ENCODE measurements at places on chromosomes 2 and 18. TPM values are rescaled to one million over a fixed set of nuclear protein-coding genes. Genes with fewer than 3 reads are reported as not detected.

- no peak for DNase-seq
Measured at GRCh38 chr18:51687845-51688585, 490.5 kb upstream of the MEX3C start.

DNA sequence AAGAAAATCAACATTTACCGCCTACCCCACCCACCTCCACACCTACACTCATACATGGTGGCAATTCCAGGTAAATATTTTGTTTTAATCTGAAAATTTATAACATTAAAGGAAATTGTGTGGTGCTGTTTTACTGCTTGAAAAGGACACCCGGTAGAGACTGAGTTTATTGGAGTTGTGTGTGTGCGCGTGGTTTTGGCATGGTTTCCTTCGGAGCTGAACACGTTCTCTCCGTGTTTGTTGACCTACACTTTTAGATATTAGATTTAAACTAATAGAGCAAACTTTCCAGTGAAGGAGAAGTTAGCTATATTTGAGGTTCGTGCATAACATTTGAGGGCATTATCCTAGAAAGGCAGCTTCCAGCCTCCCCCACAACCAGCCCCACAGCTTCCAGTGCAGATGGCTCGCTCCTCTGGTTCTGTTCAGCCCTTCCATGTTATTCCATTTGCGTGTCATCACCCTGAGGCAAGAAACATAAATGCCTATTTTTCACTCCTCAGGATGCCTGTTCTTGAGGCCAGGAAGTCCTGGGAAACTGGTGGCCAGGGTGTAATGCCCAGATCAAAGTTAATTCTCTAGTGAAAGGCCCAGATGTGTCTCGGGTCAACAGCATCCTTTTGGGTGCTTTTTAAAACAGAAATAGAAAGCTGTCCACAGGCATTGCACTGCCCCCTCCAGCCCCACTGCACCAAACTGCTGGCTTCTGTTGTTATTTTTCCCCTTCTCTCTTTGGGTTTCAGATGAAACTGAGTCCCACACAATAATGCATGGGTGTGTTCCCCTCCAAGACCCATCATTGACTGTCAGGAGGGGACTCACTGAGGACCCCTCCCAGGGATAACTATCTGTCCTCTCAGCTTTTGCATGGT, 190.2 kb downstream of the SETBP1 start:
- DNase-seq, result no peak

- DNase-seq, result peak; percentile 53
Measured at GRCh38 chr2:176637486-176638166, 368.4 kb downstream of the MTX2 start.

GRCh38 chr2:109385506-109385905, 228.3 kb downstream of the SEPTIN10 start:
- DNase-seq, result no peak

DNA sequence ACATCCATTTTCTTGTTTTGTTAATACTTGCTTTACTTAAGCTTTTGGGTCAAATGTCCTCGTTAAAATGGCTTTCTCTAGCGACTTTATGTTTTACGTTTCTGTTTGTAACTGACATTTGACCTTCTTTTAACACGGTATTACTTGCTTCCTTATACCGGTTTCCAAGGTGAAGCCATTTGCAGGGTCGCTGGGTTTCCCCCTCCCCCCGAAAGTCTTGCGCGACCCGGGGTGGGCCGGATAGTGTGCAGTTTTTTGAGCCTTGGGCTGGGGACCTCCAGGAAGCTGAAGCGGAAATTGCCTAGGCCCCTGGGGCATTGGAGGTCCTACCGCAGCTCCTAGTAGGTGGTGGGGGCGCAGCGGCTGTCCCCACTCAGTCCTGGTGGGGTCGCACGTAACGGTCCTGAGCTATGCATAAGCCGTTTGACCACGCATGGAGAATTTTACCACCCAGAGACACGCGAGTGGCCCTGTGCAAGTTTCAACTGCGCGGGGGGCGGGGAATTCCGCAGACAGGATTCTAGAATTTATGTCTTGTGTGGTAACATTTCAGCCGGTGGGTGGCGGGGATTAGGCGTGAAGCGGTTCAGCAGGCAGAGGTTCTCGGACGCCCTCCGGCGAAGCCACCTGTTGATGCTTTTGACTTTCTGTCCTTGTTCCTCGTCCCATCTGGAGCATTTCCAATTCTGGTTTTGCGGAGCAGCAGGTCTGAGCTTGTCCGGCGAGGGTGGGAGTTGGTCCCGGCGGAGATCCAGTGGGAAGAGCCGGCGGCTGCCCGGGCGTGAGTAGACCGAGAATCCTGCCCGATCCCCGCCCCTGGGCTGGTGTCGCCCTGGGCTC, 2.4 kb downstream of the CFLAR start:
- DNase-seq, result peak; percentile 93

GPR155 gene
- total RNA-seq, result 12.1 TPM

HS6ST1 gene
- total RNA-seq, result 13.3 TPM

KIF5C gene
- total RNA-seq, result 1.1 TPM

CFAP221 gene
- 3.7 TPM for total RNA-seq

RNPEPL1 gene
- 58.1 TPM for total RNA-seq

Data from right cardiac atrium (tissue), 5 donors.